G401 (cell line): ENCODE measurements at places on chromosomes 4 and X. TPM values are rescaled to one million over a fixed set of nuclear protein-coding genes. Genes with fewer than 3 reads are reported as not detected.

DNA sequence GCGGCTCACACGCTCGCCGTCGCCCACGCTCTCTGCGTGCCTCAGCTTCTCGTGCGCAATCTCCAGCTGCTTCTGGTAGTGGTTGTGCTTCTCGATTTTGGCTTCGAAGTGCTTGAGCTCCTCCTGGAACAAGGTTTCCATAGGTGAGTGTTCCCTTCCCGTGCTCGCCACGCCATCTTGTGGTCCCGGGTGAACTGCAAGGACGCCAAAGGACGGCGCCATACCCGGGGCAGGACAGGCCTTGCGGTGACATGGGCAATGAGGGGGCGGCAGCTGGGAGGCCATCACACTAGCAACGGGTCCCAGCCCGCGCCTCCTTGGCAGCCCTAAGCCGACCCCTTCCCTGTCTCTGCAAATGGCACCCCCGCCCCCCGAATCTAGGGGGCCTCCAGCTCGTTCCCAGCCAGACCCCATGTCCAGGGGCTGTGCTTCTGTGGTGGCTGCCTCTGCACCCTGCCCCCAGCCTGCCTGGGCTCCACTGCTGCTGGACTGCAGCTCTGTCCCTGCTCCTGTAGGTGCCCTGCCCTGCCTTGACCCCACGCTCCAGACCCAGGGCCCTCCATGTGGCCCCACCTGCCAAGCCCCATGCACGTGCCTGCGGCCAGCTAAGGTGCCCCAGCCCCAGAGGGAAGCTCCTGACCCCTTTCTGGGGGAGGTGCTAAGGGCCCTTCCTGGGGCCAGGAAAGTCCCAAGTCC lies 17.3 kb downstream of the LRPAP1 start:
- no peak for DNase-seq

The CNGA2 gene
- not detected in 2 replicates for total RNA-seq

The GPC3 gene
- total RNA-seq: 730 and 743 TPM in 2 replicates

DNA sequence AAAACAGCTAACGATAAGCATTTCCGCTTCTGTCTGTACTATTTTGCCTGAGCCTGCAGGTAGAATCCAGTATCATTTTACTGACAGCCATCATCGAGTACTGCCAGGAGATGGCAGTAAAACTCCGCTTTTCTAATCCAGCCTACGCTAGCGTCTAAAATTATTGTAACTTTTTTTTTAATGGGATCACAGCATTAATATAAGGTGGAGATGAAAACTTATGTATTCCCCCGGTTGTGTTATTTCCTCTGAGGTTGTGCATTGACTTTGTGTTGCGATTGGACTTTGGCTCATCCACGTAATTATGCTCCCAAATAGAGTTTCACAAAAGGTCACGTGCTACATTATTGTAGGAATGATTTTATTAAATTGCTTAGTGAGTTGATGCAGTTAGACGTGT lies 248.1 kb downstream of the C4orf33 start:
- DNase-seq: peak; percentile 18

- no peak for DNase-seq
Measured at GRCh38 chr4:84677093-84677492, 94.2 kb downstream of the CDS1 start.

- no peak for DNase-seq
Measured at GRCh38 chrX:24782011-24782410, 88.3 kb downstream of the POLA1 start.
